ENCODE measurements at places on chromosomes 13 and 19.

DNA sequence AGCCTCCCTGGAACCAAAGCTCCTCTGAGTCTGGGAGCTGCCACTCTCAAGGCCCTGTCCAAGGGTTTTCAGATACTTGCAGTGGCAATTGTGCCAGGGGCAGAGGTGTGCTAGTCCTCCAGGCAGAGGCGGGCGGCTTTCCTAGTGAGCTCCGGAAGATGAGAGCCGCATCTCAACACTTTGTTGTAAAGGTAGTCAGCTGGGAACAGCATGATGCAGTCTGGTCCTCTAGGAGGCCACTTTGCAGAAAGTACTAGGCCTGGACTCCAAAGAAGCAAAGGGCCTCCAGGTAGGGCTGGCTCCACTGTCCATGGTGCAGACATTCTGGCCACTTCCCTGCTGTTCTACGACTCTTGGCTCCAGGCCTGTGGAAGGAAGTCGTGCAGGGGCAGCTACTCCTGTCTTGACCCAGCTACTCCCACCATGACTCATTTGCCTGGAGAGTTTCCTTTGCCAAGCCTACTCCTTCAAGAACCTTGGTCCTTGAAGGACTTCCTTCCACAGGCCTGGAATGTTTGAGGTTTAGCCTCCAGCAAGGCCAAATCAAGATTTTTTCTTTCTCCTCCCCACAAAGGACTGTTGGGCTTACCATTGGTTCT, 9.9 kb upstream of the ZNF536 start:
- no peak for ATAC-seq

DNA sequence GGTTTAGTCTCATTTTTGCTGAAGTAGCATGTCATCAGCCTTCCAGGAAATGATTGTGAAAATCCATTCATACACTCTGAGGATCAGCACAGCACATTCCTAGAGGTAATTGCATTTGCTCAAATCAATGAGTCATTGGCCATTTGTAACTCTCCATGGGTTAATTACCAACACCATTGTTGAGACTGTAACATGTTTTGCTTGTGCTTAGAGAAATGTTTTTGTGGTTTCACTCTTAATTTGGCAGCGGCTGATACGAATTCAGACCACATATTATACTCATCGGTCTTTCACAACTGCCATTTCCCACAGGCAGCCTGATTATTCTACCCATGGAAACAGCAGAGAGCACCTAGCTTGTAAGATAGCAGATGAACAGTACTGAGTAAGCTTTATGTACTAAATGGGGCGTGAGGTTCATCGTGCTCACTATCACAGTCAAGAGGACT, 110.3 kb downstream of the NHLRC3 start:
- peak; percentile 50 for ATAC-seq

DNA sequence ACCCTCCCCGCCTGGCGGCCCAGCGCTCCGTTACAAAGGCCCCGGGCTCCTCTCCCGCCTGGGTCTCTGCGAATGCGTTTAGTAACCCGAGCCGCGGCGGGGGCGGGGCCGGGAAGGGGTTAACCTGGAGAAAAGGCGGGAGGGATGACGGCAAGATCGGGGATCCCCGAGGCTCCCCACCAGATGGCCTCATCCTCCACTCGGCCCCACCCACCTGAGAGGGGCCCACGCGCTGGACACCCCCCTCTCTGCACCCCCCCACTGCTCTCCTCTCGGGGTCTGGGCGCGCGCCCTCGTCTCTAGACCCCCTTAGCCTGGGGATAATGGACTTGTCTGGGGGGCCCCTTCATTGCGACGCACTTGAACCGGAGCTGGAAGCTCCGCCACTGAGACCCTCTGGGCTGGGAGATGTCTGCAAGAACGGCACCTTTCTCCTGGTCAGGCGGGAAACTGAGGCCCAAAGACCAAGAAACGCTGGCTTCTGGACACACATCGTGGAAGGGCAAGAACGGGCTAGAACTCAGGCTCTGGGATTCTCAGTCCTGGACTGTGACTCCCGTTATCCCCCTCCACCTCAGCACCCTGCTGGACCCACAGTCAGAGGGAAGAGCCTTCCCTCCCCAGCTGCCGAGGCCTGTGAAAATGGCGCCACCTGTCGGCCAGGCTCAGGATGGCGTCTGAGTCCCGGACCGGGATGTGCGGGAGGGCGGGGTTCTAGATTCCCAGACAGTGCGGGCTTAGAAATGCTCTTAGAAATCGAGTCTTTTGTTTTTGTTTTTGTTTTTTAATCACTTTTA, 2.9 kb upstream of the LTBP4 start:
- peak; percentile 65 for ATAC-seq

- no peak for ATAC-seq
Measured at GRCh38 chr13:34696741-34697140, 245.3 kb upstream of the NBEA start.

GRCh38 chr13:113981194-113981605, 7.3 kb upstream of the C13orf46 start:
- no peak for ATAC-seq

- no peak for ATAC-seq
Measured at GRCh38 chr19:33562636-33563035, 41.0 kb upstream of the PEPD start.

GRCh38 chr13:91347996-91348905, 764 bp downstream of the MIR17HG start:
- ATAC-seq: peak; percentile 43

- peak; percentile 89 for ATAC-seq
Measured at GRCh38 chr13:113930671-113931637, 42.9 kb downstream of the C13orf46 start.

- no peak for ATAC-seq
Measured at GRCh38 chr13:30810261-30810701, 74.9 kb downstream of the ALOX5AP start.

DNA sequence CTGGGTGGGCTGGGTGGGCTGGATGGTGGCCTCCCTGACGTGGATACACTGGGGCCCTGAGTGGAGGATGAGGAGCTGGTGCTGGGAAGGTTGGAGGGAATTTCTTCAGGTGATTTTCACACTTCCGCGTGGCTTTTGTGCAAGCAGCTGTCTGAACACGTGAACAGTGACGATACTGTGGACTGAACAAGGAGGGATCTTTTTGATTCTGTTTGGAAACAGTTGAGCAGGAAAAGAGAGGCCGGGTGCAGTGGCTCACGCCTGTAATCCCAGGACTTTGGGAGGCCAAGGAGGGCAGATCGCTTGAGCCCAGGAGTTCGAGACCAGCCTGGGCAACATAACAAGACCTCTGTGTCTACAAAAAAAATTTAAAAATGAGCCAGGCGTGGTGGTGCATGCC, 9.1 kb upstream of the GTF2F1 start:
- ATAC-seq: no peak

GRCh38 chr19:49363268-49364082, at the start of gene DKKL1:
Gene DKKL1 (plus strand): TSS chr19:49363877. CDS start chr19:49363999, 122 bp downstream.
- ATAC-seq: peak; percentile 74

GRCh38 chr19:14479309-14479974, 4.3 kb upstream of the PTGER1 start:
- no peak for ATAC-seq

DNA sequence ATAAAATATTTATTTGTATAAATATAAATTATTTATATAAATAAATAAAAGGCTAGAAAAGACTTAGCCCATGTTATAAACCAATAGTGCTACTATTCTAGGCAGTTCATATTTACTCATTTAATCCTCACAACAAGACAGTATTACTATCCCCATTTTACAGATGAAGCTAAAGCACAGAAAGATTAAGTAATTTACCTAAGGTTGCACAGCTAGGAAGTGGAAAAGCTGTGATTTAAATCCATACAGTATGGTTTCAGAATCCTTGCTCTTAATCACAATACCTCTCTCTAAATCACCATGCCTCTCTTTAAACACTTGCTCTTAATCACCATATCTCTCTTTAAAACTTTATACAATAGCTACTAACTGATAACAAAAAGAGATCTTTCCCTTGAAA, 13.8 kb downstream of the SPRYD7 start:
- no peak for ATAC-seq

- no peak for ATAC-seq
Measured at GRCh38 chr19:45283443-45284033, 32.5 kb downstream of the MARK4 start.

GRCh38 chr13:24263632-24264031, 45.7 kb upstream of the C1QTNF9 start:
- ATAC-seq: no peak

GRCh38 chr19:8041531-8041931, 11.0 kb upstream of the CCL25 start:
- ATAC-seq: no peak

- ATAC-seq: no peak
Measured at GRCh38 chr13:30998136-30999088, 66.0 kb downstream of the TEX26 start.

DNA sequence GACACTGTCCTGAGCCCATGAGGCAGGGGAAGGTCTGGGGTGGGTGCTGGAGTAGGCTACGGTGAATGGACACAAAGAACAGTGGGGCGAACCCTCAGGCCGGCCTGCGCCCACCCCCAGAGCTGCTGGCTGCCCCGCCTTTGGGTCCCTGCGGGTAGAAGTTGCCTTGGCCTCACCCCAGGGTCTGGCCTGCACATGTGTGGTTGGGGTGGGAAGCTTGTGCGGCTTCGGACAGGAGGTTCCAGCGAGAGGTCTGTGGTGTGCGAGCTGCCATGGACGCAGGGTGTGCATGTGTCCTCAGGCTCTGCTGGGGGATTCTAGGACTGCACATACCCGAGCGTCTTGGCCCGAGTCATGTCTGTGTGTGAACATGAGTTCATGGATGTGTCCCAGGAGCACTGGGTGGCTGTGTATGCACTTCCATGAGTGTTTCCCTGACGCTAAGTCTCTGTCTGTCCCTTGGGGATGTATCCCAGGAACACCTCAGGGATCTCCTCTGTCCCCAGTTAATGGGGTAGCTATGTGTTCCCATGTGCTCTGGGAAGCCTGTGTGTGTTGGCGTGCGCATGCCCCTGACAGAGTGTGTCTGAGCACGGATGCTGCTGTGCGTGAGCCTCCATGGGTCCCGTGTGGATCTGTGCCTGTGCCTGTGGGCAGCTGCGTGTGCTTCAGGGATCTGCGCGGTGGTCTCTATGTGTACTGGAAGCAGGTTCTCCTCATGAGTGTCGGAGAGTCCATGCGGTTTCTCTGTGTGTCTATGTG, 20.8 kb upstream of the POU2F2 start:
- no peak for ATAC-seq

- ATAC-seq: no peak
Measured at GRCh38 chr19:36572593-36573019, 486 bp downstream of the ZNF529 start.

DNA sequence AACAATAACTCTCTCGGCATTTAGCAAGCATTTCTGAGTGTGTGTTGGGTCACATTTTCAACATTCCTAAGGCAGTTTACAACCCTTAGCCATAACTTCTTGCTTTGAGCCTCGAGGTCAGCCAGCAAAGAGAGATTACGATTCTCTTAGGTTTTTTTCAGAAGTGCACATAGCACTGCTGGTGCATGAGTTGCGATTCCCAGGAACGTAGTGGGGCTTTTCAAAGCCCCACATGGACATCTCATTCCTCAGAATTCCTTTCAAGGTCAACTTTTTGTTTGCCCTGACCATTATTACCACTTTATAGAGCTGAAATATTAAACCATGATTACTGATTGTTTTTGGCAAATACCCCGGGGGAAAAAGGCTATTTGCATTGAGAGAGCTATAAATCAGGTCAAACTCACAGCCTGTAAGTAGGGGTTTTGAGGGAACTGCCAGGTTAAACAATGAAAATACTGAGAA, 705.3 kb downstream of the GPC5 start:
- ATAC-seq: no peak

DNA sequence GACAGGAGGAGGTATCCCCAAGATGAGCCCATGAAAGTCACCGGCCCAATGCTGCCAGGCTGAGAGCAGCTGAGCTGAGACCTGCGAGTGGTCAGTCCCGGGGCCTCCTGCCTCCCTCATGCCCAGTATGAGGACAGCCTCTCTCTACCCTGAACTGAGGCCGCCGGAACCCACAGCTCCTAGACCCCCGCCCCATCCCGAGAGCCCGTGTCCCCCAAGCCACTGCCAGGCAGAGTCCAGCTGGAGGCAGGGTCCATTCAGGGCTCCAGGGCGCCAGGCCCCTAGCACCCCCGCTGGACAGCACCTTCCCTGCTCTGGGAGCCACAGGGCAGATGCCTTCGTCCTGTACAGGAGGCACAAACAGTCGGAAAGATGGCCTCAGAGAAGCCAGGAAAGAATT, 38.7 kb downstream of the MLLT1 start:
- ATAC-seq: no peak

All from activated CD4-positive, CD25-positive, alpha-beta regulatory T cell treated with anti-CD3 and anti-CD28 coated beads, Interleukin-2, amount 50 U/mL, for 24 hours (primary cell).